ENCODE measurements at places on chromosomes 5 and 9.
A peak's percentile ranks its signal among the peaks of the same experiment; 100 is the strongest.

GRCh38 chr9:132627594-132627993, 42.2 kb downstream of the DDX31 start:
- H3K27ac ChIP-seq: no peak overlapping the region
- peaks cover 16% of the 10 kb centered on the region for H3K36me3 ChIP-seq
- H3K27me3 ChIP-seq: no peaks in the 10 kb centered on the region

GRCh38 chr9:70111641-70112236, 68.1 kb downstream of the MAMDC2 start:
- peaks cover 21% of the 10 kb centered on the region for H3K4me1 ChIP-seq
- H3K36me3 ChIP-seq: peaks cover 8% of the 10 kb centered on the region
- no peak overlapping the region for H3K4me3 ChIP-seq
- DNase-seq: no peak

DNA sequence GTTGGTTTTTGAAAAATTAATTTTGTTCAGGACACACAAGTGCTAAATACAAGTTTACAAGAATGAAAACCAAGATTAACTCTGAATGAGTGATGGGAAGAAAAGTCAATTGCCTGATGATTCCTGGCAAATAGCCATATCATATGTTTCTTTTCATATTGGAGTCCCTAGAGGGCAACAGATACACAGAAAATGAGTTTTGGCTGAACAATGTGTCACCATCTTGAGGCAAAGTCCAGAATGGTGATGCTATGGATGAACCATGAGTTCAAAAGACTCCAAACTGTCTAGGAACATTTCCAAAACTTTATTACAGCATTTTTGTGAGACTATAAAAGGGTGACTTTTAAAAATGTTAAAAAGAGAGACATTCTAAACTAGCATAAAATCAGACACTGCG, 382.9 kb downstream of the TMEM161B start:
- DNase-seq: no peak
- H3K4me1 ChIP-seq: no peaks in the 10 kb centered on the region
- no peaks in the 10 kb centered on the region for H3K27me3 ChIP-seq
- no peak overlapping the region for H3K4me3 ChIP-seq

DNA sequence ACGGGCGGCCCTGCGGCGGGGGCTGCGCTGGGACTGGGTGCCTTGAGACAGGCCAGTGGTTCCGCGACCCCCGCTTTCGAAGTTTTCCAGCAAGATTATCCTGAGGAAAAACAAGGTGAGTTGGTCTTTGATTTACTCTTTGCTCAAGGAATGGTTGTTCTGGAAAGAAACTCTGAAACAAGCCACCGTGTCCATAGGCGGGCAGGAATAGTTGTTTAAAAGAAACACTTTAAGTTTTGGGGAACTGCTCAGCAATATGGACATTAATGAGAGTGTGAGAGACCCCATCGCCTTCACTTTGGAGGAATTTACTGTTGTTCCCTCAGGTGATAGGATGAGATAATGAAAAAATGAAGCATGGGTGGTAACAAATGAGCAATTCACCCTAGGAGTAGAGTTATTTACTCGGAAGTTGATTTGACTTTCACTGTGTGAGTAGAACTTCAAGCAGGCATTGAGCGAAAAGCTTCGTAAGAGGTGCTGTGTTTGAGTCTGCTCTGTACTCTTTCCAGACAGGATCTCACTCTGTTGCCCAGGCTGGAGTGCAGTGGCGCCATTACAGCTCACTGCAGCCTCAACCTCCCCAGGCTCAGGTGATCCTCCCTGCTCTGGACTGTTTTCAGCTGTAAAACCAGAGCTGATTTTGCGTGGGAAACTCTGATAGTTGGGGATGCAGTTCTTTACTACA, 1.1 kb downstream of the DMRTA1 start:
- peaks cover 3% of the 10 kb centered on the region for H3K4me1 ChIP-seq
- DNase-seq: no peak
- no peak overlapping the region for H3K27ac ChIP-seq
- peaks cover 30% of the 10 kb centered on the region for H3K27me3 ChIP-seq

GRCh38 chr5:147303976-147304375, 69.2 kb downstream of the STK32A start:
- H3K4me3 ChIP-seq: no peak overlapping the region
- no peak for DNase-seq
- H3K27ac ChIP-seq: no peak overlapping the region

- peak overlapping the region; percentile 92 for H3K4me3 ChIP-seq
- H3K27me3 ChIP-seq: no peaks in the 10 kb centered on the region
- H3K36me3 ChIP-seq: peaks cover 6% of the 10 kb centered on the region
Measured at GRCh38 chr5:170273968-170274710, 23.4 kb downstream of the LCP2 start.

GRCh38 chr5:132190161-132190817, 37.4 kb downstream of the P4HA2 start:
- H3K4me3 ChIP-seq: no peak overlapping the region
- no peak for DNase-seq
- peaks cover 5% of the 10 kb centered on the region for H3K4me1 ChIP-seq
- no peak overlapping the region for H3K27ac ChIP-seq

GRCh38 chr9:98104445-98104881, 14.6 kb downstream of the TRIM14 start:
- peak overlapping the region; percentile 99 for H3K27ac ChIP-seq
- H3K27me3 ChIP-seq: no peaks in the 10 kb centered on the region
- peak overlapping the region; percentile 68 for H3K4me3 ChIP-seq
- no peak for DNase-seq

DNA sequence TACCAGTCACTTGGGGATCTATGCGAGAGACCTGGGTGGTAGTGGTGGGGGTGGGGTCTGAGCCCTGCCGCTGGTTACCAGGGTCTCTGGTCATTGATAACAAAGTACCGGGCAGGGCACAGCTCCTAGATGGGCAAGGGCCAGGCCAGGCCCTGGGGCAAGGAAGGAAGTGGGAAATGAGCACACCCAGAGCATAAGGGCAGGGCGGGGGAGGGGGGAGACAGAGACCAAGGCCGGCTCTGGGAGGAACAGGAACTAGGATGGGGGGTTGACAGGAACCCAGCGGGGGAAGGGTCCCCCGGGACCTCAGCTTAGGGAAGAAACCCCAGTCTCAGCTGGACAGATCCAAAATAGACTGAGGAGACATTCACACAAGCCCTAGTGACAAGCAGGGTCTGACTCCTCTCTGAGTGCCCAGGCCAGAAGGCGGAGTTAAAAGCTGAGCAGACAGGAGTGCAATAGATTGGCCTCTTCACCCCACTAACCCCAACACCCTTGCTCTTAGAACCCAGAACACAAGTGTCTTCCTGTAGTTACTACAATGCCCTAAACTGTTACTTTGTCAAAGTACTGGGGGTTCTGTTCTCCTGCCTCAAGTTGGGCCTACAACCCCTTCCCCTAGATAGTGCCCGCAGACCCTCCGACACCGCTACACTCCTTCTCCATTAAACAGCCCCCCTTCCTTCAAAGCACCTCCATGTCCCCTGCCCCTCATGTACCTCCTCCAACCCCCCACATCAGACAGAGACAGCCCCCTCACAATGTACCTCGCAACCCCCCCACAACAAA, 628 bp downstream of the ATOSB start:
- H3K4me1 ChIP-seq: peaks cover 54% of the 10 kb centered on the region
- H3K27me3 ChIP-seq: no peaks in the 10 kb centered on the region
- peak overlapping the region; percentile 99 for H3K4me3 ChIP-seq
- no peaks in the 10 kb centered on the region for H3K36me3 ChIP-seq

- DNase-seq: no peak
- H3K4me1 ChIP-seq: peaks cover 2% of the 10 kb centered on the region
- no peak overlapping the region for H3K4me3 ChIP-seq
- peaks cover 36% of the 10 kb centered on the region for H3K27me3 ChIP-seq
- H3K36me3 ChIP-seq: no peaks in the 10 kb centered on the region
- no peak overlapping the region for H3K27ac ChIP-seq
Measured at GRCh38 chr9:4080921-4081895, 218.7 kb downstream of the GLIS3 start.

- no peaks in the 10 kb centered on the region for H3K36me3 ChIP-seq
- DNase-seq: no peak
- H3K27ac ChIP-seq: no peak overlapping the region
- H3K4me1 ChIP-seq: peaks cover 46% of the 10 kb centered on the region
- no peak overlapping the region for H3K4me3 ChIP-seq
- H3K27me3 ChIP-seq: peaks cover 5% of the 10 kb centered on the region
Measured at GRCh38 chr5:96821260-96821916, 13.6 kb upstream of the ERAP1 start.

DNA sequence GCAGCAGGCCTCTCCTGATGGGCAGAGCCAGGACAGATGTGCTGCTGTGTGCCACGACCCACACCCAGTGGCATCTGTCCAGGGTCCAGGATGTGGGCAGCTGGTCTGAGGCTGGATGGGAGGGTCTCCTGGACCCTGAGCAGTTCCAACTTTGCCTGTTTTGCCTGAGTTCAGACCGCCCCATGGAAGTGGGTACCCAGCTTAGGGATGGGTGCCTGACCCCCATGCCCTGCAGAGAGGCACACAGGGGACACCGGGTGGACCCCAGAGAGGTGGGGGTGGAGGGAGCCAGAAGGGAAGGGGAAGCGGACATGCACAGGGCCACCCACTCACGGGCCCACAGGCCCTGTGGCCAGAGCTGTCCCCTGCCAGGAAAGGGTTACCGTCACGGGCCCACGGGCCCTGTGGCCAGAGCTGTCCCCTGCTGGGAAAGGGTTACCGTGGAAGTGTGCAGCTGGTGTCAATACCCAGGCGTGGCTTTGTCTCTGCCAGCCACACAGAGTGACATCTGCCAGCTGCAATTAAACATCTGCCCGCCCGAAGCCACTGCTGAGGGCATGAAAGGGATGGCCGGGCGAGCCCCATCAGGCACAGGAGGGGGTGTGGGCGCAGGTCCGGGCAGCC, 50.0 kb downstream of the NACC2 start:
- no peak for DNase-seq
- no peaks in the 10 kb centered on the region for H3K27me3 ChIP-seq
- peaks cover 2% of the 10 kb centered on the region for H3K4me1 ChIP-seq

DNA sequence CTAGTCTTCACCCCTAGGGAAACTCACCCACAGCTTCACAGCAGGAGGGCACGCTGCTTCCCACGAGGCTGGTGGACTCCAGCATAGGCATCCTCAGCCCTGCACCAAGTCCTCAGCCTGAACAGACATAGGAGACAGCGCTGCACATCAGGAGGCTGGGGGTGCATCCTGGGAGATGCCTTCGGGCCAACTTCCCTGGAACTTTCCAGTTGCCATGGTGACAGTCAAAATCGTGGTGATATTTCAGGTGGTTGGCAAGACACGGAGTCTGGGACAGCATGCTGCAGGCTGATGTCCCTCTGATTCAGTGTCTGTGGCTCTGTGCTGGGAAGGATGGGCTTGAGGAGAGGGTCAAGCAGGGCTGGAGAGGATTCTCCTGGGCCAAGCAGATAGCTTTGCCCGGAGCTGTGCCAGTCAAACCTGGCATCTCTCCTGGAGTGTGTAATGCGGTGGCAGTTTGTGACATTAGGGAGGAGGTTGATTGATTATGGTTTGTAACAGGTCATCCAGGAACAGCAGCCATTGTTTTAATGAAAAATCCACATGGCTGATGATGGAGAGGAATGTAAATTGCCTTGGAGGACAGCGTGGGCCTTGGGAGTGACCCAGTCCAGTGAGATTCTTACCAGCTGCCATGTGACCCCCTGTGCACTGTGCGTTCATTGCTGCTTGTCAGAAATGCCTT, 35.6 kb upstream of the SEMA4D start:
- no peaks in the 10 kb centered on the region for H3K27me3 ChIP-seq
- no peak for DNase-seq

GRCh38 chr9:38154501-38155421, 85.7 kb upstream of the SHB start:
- no peak for DNase-seq
- no peak overlapping the region for H3K27ac ChIP-seq
- H3K36me3 ChIP-seq: no peaks in the 10 kb centered on the region
- H3K4me1 ChIP-seq: no peaks in the 10 kb centered on the region

- no peak overlapping the region for H3K4me3 ChIP-seq
- H3K36me3 ChIP-seq: no peaks in the 10 kb centered on the region
- no peak for DNase-seq
- H3K27me3 ChIP-seq: peaks cover 12% of the 10 kb centered on the region
Measured at GRCh38 chr9:18889550-18889949, 143.5 kb downstream of the SAXO1 start.

DNA sequence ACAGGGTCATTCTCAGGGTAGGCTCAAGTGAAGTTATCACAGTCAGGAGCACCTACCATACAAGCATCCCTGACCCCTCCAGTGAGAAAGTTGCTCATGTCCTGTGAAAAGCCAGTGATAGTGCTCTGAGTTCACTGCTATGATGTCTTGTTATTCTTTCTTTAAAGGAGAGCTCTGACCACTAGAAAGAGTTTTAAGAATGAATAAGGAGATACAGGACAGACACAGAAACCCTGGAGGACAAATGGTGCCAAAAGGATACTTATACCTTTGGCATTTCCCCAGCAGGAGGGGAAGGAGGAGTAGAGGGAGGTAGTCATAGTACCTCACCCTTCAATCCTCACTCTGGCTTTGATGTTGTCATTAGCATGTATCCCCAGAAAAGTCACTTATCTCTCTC, 84.0 kb upstream of the AGXT2 start:
- H3K4me3 ChIP-seq: no peak overlapping the region
- peaks cover 22% of the 10 kb centered on the region for H3K4me1 ChIP-seq
- DNase-seq: no peak
- no peak overlapping the region for H3K27ac ChIP-seq
- peaks cover 58% of the 10 kb centered on the region for H3K27me3 ChIP-seq
- no peaks in the 10 kb centered on the region for H3K36me3 ChIP-seq

DNA sequence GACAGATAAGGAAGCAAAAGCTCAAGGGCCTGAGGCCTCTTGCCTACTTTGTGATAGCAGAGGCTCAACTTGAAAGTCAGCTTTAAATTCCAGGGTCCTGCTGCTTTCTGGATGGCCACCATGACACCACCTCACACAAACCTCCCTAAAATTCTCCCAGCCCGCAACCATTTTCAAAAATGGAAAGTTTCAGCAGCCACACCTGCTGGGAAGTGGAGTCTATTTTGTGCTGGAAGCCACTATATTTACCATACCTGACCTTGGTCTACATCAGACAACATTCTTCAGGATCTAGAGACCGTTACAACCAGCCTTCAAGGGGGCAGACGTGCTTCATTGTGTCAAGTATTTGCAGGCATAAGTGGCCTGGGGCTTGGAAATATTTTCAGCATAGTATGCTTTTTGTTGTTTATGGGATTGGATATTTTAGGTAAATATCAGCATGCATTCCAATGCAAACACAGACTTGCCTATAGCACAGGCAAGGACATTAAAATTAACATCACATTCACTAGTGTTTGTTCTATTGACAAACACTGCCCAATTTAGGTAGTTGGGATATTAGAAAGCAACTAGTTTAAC, 50.9 kb downstream of the BOD1 start:
- H3K4me1 ChIP-seq: no peaks in the 10 kb centered on the region
- H3K27me3 ChIP-seq: peaks cover 20% of the 10 kb centered on the region
- no peak for DNase-seq
- H3K4me3 ChIP-seq: no peak overlapping the region
